Lung microvascular endothelial cell (primary cell): ENCODE measurements at places on chromosomes 7 and 10.
A peak's percentile ranks its signal among the peaks of the same experiment; 100 is the strongest.

DNA sequence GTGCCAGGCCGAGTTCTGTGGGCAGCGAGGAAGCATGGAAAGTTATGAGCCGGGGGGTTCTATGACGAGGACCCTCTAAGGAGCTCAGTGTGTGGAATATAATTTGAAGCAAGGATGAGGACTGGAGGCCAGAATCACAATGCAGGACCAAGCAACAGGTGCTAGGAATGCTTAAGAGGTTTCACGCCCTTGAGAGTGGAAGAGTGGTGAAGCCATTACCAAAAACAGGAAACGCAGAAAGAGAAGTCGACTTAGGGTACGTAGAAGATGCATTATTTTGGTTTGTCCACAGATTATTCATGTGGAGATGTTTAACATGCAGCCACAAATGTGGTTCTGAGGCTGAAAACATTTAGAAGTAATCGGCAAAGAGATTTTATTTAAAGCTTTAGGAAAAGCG is 78.7 kb downstream of the PIP4K2A start:
- DNase-seq: no peak

DNA sequence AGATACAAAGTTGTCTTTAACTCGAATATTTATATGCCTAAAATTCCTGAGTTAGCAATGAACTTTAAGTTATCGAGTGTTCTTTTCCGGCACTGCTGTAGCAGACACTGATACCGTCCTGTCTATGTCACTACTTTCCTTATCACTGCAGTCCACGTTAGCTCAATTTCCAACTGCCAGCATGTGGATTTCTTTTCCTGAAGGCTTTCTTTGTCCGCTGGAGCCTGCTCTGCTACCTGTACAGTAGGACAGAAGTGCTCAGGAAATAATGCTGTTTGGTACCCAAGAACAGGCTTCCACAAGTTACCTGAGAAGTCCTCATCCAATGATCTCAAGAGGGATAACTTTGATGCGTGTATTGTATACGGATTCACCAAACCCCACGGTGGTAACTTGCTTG is 329.4 kb downstream of the NXPH1 start:
- DNase-seq: no peak

GRCh38 chr7:75856536-75856935 is 22.3 kb upstream of the RHBDD2 start:
- no peak for DNase-seq

DNA sequence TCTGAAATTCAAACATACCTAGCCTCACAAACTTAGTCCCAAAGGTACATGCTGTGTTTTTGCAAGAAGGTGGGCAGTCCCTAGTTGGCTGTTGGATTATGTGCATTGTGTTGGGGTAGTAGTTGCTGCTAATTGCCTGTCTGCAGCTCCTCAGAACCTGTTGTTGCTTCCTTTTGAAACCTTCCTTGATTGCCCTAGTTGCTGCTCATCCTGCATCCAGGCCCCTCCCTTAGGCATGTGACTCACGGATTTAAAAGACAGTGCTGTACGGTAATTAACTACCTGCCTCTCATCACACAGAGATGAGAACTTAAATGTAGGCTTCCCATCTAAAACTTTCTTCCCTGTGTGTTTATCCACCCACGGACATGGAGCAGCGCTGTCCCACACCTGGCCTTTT is 67.7 kb downstream of the BMPR1A start:
- DNase-seq: no peak

DNA sequence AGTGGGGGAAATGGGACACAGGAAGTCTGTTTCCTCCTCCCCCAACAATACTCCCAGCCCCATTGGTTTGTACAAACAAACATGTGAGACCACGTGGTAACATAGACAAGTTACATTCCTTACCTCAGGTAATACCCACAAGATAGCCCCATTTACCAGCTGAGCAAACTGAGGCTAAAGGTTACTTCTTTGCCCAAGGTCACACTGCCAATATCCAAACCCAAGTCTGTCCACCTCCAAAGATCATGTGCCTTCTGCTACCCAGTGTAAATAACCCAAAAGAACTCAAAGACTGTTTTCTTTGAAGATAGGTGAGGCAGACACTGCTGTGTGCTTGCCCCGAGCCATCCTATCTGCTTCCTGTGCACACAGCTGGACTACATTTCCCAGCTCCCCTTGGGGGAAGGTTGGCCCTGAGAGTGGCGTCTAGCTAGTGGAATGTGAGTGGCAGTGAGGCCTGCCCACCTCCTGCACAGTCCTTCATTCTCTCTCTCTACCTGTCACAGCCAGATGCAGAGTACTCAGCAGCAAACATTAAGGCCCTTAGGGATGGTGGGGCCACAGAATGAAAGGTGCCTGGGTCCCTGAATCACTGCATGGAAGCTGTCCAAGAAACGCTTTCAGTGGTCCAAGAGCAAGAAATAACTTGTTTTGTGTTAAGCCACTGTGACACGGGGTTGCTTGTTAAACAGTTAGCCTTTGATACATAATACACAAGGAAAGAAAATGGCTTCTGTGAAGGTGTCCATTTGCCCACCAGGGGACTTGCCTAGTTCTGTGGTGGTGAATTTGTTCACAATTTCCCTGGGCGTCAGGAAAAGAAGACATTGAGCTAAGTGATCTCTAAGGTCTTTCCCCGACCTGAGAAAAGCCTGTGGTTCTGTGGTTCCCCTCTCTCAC is 257.7 kb upstream of the NFE2L3 start:
- no peak for DNase-seq

GRCh38 chr7:47442605-47442865 is 139.4 kb downstream of the TNS3 start:
- DNase-seq: no peak

DNA sequence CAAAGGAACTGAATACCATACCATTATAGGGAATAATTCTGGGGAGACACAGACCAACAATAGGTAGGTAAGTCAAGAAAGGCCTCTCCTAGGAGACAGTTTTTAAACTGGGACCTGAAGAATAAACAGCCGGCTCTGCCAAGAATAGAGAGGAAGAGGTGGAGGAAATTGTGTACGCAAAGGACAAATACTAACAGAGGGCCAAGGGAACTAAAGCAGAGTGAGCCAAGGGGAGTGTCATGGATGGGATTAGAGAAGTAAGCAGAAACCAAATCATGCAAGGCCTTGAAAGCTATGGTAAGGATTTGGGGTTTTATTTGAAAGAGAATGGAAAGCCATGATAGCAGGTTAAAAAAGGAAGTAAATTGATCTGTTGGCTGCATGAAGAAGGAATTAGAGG is 18.1 kb upstream of the ITGB8 start:
- no peak for DNase-seq

DNA sequence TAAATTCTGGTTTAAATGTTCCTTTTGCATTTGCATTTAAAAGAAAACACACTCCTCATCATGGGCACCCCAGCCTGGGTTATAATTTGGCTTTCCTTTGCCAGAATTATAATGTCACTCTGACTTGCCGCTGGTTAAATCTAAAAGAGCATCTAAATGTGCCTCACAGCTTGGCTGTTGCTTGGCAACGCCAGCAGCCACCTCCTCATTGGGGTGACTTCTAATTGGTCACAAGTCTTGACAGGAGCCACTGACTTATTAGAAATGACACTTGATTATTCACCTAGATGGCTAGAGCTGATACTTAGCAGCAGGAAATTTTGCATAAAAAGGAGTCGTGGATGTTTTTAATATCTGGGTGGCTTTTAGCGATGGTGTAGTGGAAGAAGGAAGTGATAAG is 114.3 kb downstream of the TBXAS1 start:
- DNase-seq: no peak

GRCh38 chr7:134367956-134368749 is 51.4 kb upstream of the SLC35B4 start:
- no peak for DNase-seq

DNA sequence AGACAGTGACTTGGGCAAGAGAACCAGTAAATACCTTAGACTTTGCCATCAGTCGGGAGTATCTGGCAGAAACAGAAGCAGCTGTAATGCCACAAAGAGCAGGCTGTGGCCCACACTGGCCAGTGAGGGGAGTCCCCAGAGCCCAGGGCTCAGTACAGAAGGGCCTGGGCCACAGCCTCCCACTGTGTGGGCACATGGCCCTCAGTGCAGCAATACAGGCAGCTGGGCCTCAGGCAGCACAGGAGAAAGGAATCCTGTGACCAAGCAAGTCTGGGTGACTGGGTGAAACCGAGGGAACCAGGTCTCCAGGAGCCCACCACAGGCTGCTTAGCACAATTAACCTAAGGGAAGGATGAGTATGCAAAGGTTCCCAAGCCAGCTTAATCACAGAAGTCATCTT is 14.0 kb downstream of the WDR91 start:
- DNase-seq: no peak

- DNase-seq: no peak
These were observed 203.2 kb downstream of the ANK3 start for GRCh38 chr10:60186315-60187071.

DNA sequence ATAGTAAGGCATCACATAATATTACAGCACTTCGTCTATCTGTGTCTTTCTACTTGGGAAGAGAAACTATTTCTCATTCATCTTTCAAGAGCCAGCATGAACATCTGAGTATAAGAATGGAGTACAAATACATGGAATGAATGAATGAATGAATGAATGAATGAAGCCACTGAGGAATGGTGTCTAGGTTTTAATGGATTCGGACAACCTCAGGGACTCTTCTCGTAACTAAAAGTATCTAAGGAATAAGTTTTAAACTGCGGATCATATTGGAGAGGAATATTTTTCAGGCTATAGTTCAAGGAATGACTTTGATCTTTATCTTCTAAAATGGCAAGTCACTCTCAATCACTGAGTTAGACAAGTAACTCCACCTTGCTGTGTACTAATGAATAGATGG is 199.0 kb downstream of the DOCK4 start:
- DNase-seq: no peak

DNA sequence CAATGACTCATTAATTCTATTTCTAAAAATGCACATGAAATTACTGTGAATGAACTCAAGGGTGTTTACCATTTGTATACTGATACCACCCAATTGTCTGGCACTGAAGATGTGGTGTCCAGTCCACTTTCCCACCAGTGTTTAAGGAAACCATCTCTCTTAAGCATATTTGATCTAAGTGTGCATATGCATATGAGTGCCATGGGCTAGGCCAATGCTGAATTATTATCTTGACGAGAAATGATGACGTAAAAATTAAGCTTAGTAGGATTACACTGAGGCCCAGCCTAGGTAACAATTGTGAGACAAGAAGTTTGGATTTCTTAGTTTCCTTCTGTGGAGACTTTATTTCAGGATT is 59.7 kb downstream of the SVIL start:
- DNase-seq: peak; percentile 29

DNA sequence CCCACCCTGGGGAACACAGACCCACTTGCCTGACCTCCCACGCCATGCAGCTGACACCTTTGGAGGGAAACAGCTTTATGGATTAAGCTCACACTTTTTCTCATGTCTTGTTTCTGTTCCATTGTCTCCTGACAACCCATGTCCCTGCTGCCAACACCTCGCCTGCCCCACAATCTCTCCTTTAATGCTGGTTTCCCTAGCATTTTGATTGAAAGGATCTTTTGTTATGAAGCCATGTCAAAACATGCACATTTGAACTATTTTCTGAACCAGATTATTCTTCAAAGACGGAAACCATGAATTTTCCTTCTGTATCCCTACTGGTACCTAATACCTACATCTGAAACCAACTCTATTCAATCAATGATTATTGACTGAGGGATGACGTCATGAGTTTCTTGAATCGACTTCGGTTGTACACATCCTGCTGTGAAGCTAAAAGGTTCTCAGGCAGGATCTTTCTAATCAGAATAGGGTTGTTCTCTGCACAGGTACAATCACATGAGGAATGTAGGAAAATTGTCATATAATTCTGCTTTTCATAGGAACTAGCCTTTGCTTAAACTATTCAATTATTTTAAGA is 106.2 kb upstream of the NEBL start:
- DNase-seq: no peak

- no peak for DNase-seq
These were observed 63.7 kb upstream of the IL6 start for GRCh38 chr7:22663357-22663718.

DNA sequence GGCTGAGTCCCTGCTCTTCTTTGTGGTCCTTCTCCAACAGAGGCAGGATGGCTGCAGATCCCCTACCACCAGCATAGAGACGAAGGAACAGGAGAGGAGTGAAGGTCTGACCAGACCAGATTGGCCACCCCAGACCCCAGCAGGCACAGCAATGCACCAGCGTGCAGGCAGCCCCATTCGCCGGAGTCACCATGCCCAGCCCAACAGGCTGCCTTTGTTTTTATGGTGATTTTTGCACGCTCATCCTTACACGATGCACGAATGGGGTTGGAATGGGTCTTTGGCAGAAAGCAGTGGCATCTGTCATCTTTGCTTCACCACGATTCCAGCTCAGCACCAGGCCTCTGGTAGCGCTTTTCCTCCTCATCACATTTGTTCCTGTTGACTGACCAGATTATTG is 427.6 kb downstream of the INHBA start:
- no peak for DNase-seq

- DNase-seq: no peak
These were observed 492.5 kb downstream of the ETV1 start for GRCh38 chr7:13496976-13497375.

GRCh38 chr10:88953662-88954061 is 1.1 kb upstream of the ACTA2 start:
- no peak for DNase-seq

- DNase-seq: no peak
These were observed 70.8 kb downstream of the HIP1 start for GRCh38 chr7:75667938-75668337.

- DNase-seq: no peak
These were observed 256.5 kb upstream of the PPP2R2D start for GRCh38 chr10:131644289-131644688.

DNA sequence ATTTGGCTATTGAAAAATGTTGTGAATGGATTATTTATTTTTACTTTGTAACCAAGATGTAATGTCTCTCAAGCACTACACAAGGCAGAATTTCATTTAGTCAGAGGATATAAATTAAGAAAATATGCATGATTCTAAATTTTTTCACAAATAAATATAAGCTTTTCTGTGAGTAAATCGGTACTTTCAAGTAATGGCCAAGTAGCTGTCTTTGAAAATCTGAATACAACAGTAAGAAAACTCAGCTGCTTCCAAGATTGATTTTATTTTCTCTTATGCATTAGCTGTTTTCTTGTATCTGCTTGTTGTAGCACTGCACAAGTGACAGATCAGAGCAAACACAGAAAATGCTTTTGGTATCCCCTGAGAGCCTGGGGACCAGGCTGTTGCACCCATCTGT is 998.5 kb upstream of the GHITM start:
- DNase-seq: no peak
